Eye (tissue), 1 donor: ENCODE measurements at places on chromosomes 2 and 18.
A peak's percentile ranks its signal among the peaks of the same experiment; 100 is the strongest.

DNA sequence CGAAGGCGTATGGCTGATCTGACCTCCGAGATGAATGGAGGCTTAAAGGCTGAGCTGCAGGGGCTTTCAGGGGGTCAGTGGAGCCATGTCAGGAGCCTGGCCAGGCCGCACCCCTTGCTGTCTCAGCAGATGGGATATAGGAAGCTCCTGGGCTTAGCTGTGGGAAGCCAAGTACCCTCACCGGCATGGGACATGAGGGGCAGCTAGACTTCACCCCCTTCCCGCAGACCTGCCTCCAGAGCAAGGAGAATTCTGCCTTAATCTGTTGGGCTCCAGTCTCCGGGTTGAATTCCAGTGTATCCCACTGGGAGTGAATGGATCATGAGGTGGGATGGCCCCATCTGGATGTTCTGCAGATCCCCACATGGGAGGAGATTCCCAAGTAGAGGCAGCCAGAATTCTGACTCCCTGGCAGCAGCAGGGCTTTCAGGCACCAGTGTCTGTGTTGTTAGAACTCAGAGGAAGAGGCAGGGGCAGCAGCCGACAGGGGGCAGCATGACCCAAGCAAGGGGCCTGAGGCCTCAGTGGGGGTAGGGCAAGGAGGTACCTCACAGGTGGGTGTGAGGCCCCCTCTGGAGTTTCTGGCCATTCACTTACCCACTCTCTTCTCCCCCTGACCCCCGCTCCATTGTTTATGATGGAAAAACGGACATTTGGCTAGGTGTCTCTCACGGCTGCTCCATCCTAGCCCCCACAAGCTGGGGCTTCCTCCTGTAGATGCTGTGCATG lies 19.1 kb downstream of the CAPG start:
- peak; percentile 43 for DNase-seq

GRCh38 chr2:177029501-177029900 lies 183.1 kb upstream of the HNRNPA3 start:
- DNase-seq = no peak

DNA sequence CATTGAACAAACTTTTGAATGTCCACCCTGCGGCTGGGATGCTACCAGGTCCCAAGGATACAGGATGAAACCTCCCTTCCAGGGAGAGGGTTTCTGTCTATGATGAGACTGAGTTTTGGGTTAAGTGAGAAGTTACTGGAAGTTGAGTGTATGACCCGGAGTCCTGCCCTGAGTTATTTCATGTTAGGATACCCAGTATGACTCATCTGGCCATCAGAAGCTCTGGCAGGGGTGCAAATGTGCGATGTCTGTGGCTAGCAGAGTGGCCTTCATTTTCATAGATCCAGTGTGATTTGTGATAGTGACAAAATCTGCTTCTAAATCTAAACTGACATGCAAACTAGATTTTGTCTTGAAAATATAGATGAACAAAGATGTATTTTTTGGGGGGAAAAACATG lies 55.3 kb downstream of the KCTD1 start:
- DNase-seq = no peak

DNA sequence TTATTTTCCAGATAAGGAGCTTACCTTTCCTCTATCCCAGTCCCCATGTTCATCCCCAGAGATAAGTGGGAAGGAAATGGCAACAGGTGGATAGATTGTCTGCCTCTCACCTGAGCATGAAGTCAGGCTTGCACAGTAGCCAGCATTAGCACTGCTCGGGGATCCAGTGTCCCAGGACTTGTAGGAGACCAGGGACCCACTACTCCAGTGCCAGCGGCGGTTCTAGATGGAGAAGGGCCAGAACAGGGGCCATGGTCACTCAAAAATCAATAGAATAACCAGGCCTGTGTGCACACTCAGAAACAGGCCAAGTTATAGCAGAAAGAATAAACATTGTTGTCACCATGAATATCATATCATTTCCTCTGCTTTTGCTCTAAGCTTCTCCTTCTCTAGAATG lies 2.4 kb downstream of the REG1B start:
- no peak for DNase-seq

- DNase-seq = no peak
Measured at GRCh38 chr2:39523308-39524044, 86.4 kb upstream of the MAP4K3 start.

DNA sequence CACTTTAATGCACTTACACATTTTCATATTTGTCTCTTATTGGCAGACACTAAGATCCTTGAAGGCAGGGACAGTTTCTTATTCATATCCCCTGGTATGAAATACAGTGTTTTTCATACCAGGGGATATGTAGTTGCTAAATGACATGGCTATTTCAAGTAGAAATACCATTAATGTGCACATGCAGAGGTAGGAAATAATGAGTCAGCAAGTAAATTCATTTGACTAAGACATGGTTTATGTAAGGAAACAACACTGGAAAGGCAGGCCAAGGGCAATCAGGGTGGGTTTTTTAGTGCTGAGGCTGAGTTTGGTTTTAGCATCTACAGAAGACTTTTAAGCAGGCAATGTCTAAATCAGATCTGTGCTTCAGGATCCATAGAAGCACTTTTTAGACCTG lies 155.9 kb downstream of the WDPCP start:
- no peak for DNase-seq

DNA sequence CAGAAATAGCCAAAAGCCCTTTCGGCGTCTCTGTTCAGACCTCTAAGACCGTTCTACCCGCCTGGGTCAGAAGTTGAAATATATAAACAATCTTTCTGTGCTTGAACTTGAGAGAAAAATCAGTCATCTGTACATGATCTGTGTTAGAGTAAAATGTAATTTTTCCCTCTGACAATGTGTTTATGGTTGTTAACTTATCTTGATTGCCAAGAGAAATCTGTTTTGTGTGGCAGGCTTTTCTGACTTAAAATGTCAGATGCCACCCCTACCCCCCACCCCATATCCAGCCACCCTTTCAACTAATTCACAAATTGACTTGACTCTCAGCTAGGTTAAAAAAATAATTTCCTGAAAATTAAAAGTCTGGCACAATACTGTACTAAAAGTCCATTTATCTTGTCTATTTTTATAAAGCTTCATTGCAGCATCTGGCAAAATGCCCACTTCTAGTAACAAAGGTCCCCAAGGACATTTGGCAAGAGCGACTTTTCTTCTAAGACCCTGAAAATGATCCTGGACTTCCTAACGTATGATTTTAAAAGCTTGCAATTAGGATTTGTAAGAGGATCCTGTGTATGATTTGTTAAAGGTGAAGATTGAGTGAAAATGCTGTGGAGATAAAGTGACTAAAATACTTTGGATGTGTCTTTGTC lies 304.2 kb downstream of the EPHA4 start:
- no peak for DNase-seq

GRCh38 chr2:9799011-9799596 lies 44.2 kb upstream of the TAF1B start:
- no peak for DNase-seq

DNA sequence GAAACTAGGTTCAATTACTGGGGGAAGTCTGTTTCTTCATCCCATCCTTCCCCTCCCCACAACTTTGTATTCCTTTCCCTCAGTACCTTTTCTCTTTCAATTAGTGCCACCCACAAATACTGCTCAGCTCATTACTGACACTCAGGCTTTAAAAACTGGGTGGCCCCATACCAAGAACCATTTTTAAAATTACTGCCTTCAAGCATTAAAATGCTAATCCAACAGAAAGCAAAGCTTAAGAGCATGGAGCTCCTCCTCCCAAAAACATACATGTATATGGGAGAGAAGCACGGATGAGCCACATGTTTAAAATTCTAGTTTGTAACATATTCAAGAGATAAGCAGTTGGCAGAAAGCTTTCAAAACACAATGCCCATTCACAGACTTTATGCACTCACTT lies 44.0 kb downstream of the IRS1 start:
- DNase-seq = peak; percentile 48

- no peak for DNase-seq
Measured at GRCh38 chr18:67109535-67109934, 407.0 kb downstream of the DSEL start.

GRCh38 chr18:69128978-69129377 lies 271.7 kb upstream of the DOK6 start:
- DNase-seq = no peak

DNA sequence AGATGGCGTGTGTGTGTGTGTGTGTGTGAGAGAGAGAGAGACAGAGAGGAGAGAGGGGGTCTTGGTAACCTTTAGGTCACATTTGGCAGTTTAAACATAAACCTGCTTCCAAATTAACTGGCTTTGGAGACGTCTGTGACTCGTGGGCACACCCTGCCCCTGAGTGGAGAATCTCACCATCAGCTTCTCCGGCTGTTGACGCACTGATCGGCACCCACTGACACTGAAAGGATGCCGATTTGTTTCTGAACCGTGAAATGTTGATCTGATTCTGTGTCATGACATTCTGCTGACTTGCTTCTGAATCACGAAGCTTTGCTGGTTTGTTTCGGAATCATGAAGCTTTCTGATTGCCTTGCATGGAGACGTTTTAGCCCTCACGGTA lies 114.7 kb downstream of the RTP5 start:
- no peak for DNase-seq

- DNase-seq = no peak
Measured at GRCh38 chr2:188327518-188328213, 36.0 kb downstream of the GULP1 start.

DNA sequence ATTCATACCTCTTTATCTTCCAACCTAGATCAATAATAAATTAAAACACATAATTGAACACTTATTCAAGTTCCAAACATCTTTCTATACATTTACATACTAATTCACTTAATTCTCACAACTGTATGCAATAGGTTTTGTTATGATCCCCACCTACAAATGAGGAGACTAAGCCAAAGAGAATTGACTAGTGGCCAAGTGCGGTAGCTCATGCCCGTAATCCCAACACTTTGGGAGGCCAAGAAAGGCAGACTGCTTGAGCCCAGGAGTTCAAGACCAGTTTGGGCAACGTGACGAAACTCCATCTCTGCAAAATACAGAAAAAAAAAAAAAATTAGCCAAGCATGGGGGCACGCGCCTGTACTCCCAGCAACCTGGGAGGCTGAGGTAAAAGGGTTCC lies 36.8 kb downstream of the KCNG3 start:
- DNase-seq = no peak

GRCh38 chr2:158380746-158381145 lies 75.8 kb downstream of the CCDC148 start:
- DNase-seq = no peak

DNA sequence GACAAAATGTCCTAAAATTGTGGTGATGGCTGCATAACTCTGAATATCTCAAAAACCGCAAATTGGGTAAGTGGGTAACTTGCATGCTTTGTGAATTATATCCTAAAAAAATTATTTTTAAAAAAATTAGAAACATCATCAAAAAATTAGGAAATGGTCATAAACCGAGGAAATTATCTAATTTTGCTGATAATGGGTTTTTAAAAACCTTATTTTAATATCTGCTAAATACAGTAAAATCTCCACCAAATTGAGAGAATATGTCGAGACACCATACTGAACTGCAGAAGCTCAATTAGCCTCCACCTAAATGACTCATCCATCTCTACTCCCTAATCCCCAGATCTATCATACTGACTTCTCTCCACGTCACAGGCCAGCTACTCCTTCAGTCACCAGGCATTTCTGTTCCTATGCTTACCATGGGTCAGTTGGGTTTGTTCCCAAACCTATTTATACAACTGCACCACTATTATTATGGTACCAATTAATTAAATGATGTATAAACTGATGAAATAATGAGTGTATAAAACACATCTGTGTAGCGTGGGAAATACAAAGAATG lies 36.1 kb downstream of the SPIRE1 start:
- DNase-seq = no peak

DNA sequence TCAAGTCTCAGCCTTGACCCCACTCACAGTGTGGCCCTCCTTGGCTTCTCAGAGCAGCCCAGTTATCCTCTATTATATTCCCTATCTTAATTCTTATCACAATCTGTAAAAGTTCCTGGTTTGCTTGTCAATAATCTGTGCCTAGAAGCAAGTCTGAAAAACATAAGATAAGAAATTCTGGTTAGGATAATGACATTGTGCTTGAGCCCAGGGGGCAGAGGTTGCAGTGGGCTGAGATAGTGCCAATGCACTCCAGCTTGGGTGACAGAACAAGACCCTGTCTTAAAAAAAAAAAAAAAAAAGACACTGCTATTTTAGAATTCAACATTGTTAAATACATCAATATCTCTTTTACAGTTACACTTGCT lies 63.9 kb downstream of the TMEM131 start:
- DNase-seq = no peak

DNA sequence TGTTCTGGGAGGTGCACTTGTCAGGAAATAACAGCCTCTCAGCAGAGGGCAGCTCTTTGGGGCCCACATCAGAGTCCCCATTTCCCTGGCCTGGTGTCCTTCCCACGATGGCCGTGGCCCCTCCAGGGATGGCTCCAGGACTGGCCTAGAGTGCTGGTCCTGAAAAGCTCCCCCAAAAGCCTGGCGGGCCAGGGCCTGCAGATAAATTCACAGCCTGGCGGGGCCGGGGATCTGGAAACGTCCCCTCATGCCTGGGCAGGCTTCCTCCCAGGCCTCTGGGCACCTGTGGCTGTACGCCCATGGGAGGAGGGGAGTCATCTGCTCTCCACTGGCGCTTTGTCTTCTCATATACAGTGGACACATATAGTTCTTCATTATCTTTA lies 52.6 kb upstream of the HS6ST1 start:
- no peak for DNase-seq

DNA sequence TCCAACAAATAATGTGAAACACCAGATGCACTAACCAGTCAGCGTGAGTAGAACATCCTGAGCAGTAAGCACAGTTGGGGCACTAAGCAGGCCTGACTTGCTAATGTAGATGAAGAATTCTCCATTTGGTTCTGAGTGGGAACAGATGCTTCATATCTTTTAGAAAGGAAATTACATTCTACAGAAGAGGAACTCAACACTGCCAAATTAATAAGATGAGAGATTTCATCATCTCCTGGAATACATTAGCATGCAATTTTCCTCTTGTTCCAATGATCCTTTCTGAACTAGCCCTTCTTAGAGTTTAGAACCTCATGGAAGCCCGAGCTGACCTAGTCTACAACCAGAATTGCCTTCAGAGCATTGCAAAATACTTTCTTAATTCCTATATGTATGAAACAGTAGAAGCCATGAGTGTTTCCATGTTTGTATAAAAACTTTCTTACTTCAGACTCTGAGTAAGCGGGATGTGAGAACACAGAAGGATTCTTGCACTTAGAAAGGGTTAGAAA lies 34.8 kb downstream of the COL5A2 start:
- DNase-seq = no peak

- DNase-seq = peak; percentile 88
Measured at GRCh38 chr2:60554074-60554645, 706 bp upstream of the BCL11A start.

- DNase-seq = peak; percentile 15
Measured at GRCh38 chr2:19767899-19768298, 133.9 kb downstream of the TTC32 start.

GRCh38 chr2:157726946-157727345 lies 98.3 kb upstream of the ACVR1C start:
- DNase-seq = no peak
